ENCODE measurements at places on chromosomes 16 and 17.

- no peak for DNase-seq
Observed at GRCh38 chr17:3762922-3763776, 37.8 kb downstream of the ITGAE start.

- DNase-seq: no peak
Observed at GRCh38 chr16:16797239-16797638, 418.3 kb downstream of the NPIPA7 start.

DNA sequence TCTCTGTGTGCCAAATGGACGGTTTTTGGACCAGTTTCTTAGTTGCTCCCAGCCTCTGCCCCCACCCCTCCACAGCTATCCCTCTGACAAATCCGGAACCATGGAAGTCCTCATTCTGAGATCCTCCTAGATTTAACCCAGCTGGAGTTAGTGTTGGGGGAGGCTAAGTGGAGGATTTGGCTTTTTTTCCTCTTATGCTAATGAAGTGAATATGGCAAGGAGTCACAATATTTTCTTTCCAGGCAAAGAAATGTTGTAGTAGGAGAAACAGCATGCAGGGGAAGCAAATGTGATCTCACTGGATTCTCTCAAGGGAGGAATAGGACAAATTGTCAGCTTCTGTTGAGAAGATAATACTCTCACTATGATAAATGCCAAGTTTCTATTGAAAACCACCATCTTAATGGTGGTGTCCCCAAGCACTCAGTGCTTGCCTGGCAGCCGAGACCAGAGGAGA lies 159.5 kb downstream of the MSI2 start:
- DNase-seq: no peak

- no peak for DNase-seq
Observed at GRCh38 chr16:21219551-21219950, 8.2 kb upstream of the ZP2 start.

GRCh38 chr17:6000426-6000825 lies 69.8 kb upstream of the WSCD1 start:
- no peak for DNase-seq

DNA sequence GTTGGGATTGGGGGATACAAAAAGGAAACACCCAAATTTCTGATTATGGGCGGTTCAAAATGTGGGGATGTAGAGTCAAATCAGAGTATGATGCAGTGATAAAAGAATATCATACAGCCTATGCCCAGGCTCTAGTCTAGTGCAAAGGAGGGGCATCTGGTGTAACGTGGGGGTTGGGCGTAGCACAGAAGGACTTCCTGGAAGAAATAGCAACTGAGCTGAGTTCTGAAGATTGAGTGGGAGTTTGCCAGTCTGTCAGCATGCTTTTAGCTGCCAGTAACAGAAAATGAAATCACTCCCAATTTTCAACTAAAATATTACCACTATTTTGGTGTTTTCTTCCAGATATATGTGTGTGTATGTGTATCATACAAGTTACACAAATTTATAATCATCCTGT lies 196.9 kb downstream of the SPECC1 start:
- peak; percentile 79 for DNase-seq

- DNase-seq: no peak
Observed at GRCh38 chr17:2235792-2236366, 67.7 kb downstream of the SMG6 start.

DNA sequence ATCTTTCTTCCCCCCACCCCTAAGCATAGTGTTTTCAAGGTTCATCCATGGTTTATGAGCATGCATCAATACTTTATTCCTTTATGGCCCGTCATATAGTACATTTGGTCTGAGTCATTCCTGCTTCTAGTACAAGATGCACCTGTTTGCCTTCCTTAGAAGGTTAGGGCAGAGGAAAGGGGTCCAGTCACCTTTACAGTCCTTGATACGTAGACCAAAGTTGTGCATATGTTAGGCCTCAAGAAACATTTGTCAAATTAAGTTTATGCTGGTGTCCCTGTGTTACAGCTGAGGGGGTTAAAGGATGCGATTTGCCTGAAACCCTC lies 1.4 kb downstream of the CYB5D2 start:
- DNase-seq: no peak

GRCh38 chr17:75350706-75351105 lies 54.8 kb downstream of the GRB2 start:
- no peak for DNase-seq

- DNase-seq: no peak
Observed at GRCh38 chr16:58125781-58126335, 3.3 kb downstream of the CFAP20 start.

- DNase-seq: no peak
Observed at GRCh38 chr17:57294101-57294500, 37.8 kb downstream of the MSI2 start.

DNA sequence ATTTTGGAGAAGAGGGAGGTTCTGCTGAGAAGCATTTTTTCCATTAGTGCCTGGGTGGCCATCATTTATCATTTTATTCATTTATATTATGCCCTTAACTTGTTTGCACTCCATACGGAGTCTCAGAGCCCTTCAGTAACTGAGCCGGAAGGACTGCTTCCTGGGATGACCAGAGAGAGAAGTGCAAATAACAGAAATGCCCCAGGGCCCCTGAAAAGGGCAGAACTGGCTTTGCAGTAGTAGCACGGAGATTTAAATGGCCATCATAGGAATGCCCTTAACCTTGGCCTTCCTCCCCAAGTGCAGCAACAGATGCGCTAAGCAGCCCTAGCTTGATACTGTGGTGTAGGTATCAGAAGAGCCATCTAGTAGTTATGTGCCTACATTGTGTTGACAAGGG lies 58.5 kb downstream of the NUP93 start:
- DNase-seq: no peak

GRCh38 chr17:82055965-82056728 lies 4.4 kb downstream of the GPS1 start:
- no peak for DNase-seq

- no peak for DNase-seq
Observed at GRCh38 chr17:49217651-49218413, 7.3 kb downstream of the ABI3 start.

GRCh38 chr16:76276745-76277438 lies at the start of gene CNTNAP4:
Gene CNTNAP4, plus strand, starts transcription at chr16:76277401. Its CDS starts 262 bp downstream, at chr16:76277663.
- no peak for DNase-seq

- no peak for DNase-seq
Observed at GRCh38 chr16:20822521-20823325, 16.4 kb downstream of the REXO5 start.

- DNase-seq: no peak
Observed at GRCh38 chr16:27650073-27650701, 100.2 kb downstream of the KATNIP start.

DNA sequence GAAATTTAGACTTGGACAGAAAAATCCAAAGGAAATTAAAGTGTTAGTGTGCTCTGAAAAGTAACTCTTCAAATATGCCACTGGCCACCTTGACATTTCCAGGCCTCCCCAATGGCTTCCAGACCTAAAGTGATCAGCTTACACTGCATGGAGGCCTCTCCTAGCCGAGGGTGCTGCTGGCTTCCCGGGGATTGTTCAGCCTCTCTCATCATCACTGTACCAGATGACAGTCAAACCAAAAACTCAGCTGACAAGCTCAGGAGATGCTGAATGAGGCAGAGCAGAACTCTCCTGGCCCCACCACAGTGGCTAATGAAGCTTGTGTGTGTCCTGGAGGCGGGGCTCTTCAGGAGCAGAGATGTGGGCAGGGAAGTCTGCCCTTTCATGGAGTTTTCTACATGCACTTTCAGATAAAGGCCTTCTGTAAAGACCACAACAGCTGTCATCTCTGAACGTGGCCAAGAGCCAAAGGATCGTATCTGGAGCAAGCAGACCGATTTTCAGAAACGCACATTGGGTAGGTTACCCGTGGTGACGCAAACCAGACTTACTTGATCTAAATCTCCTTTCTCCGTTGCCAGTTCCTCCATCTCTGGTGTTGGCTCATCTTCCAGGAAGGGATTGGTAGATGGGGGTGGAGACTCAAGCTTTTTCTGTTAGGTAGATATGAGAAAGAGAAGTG lies 113.3 kb downstream of the VPS53 start:
- DNase-seq: no peak

GRCh38 chr17:29588017-29588561 lies 1.4 kb downstream of the GIT1 start:
- no peak for DNase-seq

- no peak for DNase-seq
Observed at GRCh38 chr16:46914556-46915201, 30.5 kb downstream of the GPT2 start.

DNA sequence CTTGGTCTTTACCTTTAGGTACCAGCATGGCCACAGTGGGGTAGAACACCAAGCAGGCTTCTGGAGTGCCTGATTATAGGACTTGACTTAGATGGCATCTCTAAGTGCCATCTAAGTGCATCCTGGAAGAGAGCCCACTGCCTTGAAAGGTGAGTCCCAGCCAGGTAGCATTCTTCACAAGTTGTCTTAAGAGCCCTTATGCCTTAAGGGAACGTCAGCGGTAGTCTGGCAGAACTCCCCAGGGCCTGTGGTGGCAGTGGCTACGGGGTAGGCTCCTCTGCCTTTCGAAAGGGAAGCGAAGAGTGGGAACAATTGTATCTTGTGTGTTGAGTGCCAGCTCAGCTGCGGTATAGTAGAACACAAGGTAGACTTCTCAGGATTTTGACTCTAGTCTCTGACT lies 549.0 kb downstream of the HS3ST4 start:
- no peak for DNase-seq

- DNase-seq: no peak
Observed at GRCh38 chr16:81774348-81774747, 4.7 kb upstream of the PLCG2 start.

GRCh38 chr16:57609541-57610401 lies 18.7 kb upstream of the ADGRG1 start:
- no peak for DNase-seq

DNA sequence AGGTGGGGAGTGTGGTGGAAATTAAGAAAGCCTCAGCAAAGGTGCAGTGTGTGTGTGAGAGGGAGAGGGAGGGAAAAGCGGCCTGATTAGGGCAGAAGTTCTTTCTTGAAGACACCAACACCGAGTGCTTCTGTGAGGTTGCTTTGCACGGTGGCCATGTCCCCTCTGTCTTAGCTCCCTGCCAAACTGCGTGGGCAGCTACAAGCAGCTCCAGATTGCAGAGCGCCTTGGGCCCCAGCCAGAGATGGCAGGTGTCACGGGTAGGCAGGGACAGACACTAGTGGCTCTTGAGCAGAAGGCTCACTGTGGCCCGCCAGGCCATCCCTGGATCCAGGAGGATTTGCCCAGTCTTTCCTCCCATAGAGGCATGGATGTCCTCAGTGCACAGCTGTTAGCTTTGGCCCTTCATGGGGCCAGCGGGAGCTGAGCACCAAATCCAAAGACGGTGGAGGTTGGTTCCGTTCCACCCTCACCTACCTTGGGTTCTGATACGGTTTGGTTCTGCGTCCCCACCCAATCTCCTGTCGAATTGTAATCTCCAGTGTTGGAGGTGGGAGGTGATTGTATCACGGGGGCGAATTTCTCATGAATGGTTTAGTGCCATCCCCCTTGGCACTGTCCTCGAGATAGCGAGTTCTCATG lies 21.4 kb downstream of the KIAA0513 start:
- no peak for DNase-seq

DNA sequence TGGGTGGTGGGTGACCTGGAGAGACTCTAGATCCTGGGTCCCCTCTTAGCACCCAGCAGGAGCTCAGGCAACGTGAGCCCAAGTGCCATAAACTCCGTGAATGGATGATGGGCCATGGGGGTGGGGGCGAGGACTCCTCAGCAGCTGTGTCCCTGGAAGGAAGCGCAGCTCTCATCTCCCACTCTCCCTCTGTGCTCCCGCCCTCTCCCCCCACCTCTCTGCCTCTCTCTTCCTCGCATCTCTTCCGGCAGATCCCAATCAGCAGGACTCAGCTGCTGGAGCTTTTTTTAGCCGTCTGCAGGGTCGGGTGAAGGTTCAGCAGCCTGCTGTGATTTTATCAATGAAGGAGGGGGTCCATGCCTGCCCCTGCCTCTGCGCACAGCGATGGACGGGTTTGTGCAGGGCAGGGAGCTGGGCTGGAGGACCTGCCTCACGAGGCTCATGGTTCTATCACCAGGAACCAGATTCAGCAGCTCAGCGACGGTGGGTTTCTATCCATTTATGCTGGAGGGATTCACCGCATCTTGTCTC lies 8.3 kb downstream of the CCR7 start:
- DNase-seq: no peak

GRCh38 chr16:50046853-50047252 lies 18.9 kb upstream of the HEATR3 start:
- no peak for DNase-seq

DNA sequence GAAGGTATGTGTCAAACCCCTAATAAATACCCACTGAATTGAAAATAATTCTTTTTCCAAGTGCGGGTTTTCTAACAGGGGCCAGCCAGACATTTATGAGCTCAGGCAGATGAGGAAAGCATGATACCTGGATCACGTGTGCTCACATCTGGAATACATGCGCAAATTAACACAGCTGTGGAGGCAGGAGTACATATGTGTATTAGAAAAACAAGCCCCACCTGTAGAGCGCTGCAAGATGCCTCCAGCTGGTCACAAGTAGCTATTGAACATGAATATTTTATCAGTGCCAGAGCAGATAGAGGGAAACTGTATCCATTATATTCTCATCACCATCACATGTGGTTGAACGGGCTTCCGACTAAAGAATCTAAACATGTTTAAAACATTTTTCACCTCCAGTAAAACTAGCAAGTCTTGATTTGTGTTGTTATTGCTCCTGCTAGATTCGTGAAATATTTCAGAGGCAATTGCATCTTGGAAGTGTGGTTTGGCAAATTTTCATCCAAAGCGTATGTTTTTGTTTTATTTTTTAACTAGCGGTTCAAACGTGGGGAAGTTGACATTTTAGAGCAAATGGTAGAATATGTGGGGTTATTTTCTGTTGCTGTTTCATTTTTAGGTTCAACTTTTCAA lies 482.8 kb downstream of the CDH13 start:
- no peak for DNase-seq

DNA sequence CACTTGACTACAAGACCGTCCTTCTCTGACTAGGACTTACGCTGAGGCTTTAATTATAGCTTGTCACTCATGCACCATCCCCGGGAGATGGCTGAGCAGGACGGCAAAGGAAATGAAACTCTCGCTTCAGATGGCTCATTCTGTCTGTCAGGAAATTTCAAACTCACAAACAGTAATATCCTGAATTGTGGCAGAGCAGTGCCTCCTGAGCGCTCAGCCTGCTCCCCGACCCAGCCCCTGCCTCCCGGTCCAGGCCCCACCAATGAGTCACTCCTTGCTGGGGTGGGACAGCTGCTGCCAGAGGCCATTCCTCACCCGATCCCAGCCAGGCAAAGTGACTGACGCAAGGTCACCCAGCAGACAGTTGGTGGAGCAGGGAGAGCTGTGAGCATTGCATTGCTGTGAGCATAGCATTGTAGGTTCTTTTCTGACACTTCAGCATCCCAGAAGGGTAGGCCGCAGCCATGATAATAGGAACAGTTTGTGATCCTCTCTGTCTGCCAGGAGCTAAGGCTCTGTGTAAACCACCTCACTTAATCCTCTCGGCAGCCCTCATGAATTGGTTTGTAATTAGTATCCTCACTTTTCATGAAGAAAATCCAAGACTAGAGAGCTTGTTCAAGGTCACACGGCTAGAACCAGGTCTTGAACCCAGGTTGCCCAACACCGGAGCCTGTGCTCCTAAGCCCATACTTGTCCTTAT lies 20.9 kb downstream of the CCDC182 start:
- DNase-seq: no peak

DNA sequence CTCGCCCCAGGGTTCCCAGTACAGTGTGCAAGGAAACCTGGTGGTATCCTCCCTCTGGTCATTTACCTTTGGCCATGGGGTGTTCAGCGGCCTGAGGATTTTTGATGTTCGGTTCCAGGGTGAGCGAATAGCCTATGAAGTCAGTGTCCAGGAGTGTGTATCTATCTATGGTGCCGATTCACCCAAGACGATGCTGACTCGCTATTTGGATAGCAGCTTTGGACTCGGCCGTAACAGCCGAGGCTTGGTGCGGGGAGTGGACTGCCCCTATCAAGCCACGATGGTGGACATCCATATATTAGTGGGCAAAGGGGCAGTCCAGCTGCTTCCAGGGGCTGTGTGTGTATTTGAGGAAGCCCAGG lies 1.2 kb downstream of the AOC2 start:
- DNase-seq: no peak

Measured in kidney glomerular epithelial cell (primary cell).